ENCODE measurements at places on chromosomes 6 and 20. TPM values are rescaled to one million over a fixed set of nuclear protein-coding genes. Genes with fewer than 3 reads are reported as not detected.

Gene CAPN11
- total RNA-seq = not detected

Gene VNN1
- 0.82 TPM for total RNA-seq

Gene BPIFA1
- not detected for total RNA-seq

Gene DSP
- 98.2 TPM for total RNA-seq

Gene GGTLC1
- total RNA-seq = not detected

Gene LY6G6F
- total RNA-seq = not detected

Gene MEI4
- 0.99 TPM for total RNA-seq

Gene TMEM151B
- total RNA-seq = 10.2 TPM

Gene VEGFA
- 262 TPM for total RNA-seq

Gene RBL1
- total RNA-seq = 25.1 TPM

Gene CLVS2
- 11.6 TPM for total RNA-seq

Gene ANGPT4
- 0.60 TPM for total RNA-seq

Gene SLC44A4
- 3.0 TPM for total RNA-seq

Gene VWA7
- 0.88 TPM for total RNA-seq

Gene AHI1
- 107 TPM for total RNA-seq

Gene SNRPB
- 85.3 TPM for total RNA-seq

Gene MARCKS
- total RNA-seq = 248 TPM

Gene ELOVL4
- 35.3 TPM for total RNA-seq

Gene GSTA2
- not detected for total RNA-seq

Gene KIF16B
- 29.1 TPM for total RNA-seq
